Posterior vena cava (tissue), 2 donors: ENCODE measurements at places on chromosomes 1 and 21. TPM values are rescaled to one million over a fixed set of nuclear protein-coding genes. Genes with fewer than 3 reads are reported as not detected.
A peak's percentile ranks its signal among the peaks of the same experiment; 100 is the strongest.

The FCER1G gene
- total RNA-seq = 40.4 TPM

DNA sequence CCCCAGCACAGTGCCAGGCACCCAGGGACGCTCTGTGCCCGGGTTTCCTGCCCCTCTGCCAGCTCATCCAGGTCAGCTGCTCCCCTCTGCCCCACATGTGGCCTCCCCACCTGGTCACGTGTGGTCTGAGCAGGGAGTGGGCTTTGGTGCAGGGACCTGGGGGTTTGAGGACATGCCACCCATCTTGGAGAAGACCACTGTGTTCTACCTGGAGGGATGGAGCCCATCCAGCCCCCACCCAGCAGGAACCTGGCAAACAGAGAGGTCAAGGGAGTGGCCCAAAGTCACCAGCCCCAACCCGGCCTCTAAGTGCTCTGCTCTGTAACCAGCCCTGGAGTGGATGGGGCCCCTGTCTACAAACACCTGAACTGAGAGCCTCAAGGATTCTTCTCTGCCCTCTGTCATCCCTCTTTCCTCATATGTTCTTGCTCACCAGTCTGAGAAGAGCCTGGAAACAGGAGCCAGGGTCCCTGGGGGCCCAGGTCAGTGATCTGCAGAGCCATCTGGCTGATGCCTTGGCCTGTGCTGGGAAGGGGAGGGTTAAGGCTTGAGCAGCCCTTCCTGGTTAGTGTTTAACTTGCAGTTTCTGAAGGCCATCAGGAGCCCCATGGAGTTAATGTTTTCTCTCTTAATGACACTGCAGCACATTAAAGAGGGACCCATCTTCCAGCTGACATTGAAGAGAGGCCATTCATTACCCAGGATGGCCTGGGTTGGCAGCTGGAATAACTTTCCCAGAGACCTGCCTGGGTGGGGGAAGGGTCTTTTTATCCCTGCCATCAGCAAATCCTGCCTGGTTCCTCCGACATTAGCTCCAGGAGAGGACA is 235.4 kb downstream of the PTPRU start:
- DNase-seq = no peak

DNA sequence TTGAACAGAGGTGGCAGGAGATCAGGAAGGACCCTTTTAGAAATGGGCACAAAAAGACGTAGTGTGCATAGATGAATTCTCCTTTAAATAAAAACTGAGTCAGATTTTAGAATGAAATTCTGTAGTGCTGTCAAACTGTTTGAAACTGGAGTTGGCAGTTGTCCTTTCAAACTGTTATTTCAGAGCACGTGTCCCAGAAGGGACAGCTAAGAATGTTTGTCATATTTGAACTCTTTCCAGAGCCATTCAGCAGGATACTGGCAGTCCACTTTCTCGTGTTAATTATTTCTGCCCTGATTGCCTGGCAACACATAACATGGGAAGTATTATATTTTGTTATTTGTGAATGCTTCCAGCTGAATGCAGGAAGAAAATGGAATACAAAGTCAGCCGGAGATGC is 212.3 kb upstream of the DPYD start:
- DNase-seq = no peak

DNA sequence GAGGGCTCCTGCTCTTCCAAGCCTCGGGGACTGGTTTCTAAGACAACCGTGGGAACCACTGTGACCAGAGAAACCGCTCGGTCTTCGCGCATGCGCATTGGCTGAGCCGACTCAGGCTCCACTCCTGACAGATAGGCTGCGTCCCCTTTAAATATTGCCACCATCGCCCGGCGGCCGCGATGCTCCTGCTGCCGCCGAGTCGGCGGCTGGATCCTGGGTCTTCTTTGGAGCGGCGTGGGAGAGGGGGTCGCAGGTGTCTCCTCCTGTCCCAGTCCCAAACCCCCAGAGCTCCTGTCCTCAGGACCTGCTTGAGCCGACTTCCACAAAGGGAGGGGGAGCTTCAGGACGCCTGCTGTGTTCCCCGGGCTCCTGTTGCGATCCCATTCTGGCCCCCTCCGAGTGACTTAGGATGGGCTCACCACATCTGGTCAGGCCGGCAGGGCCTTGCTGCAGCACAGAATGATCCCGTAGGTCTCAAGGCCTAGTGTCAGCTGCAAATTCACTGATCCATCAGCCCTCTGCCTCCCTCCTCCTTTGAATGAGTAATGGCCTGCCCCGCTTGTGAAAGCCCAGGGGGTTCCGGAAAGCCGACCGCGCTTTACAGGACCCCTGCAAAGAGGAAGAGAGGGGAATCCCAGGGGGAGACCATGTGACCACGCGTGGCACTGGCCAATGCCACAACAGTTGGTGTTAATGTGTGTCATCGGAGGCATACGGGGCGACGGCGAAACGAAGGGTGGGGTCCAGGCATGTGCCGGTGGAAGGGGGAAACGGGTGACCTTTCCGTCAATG is 683.2 kb upstream of the TPTE start:
- DNase-seq = peak; percentile 89

GRCh38 chr1:202648605-202649226 is 61.5 kb downstream of the SYT2 start:
- DNase-seq = no peak
